Activated CD8-positive, alpha-beta memory T cell treated with anti-CD3 and anti-CD28 coated beads, Interleukin-2, amount 10 ng/mL, durations not matched to agents 7 days and 5 days (primary cell): ENCODE measurements at places on chromosomes 1 and 21. TPM values are rescaled to one million over a fixed set of nuclear protein-coding genes. Genes with fewer than 3 reads are reported as not detected.

DNA sequence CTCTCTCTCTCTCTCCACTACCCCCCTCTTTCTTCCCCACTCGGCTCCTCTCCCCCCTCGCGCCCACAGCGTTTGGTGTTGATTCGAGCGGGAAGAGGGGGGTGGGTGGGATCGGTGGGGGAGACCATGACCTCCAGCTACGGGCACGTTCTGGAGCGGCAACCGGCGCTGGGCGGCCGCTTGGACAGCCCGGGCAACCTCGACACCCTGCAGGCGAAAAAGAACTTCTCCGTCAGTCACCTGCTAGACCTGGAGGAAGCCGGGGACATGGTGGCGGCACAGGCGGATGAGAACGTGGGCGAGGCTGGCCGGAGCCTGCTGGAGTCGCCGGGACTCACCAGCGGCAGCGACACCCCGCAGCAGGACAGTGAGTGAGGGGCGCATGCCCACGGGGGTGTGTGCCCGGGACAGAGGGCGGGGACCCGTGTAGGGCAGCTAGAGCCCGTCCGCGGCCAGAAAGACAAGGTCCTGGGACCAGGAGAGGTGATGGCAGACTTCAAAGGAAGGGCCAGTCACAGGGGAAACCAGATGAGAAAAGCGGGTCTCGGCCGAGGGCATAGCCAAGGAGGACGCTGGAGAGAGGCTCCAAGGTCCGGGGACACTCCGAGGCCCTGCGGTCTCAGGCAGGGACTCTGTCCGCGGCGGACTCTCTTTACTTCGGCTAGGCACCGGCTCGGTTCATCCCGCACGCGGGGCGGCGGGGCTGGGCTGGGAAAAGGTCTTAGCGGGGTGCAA lies at the start of gene PRRX1:
Gene PRRX1, plus strand, starts transcription at position 39 of the 735 bp plus-strand sequence. Its CDS starts 88 bp downstream, at position 127.
- peaks cover 23% of the 10 kb centered on the region for H3K4me1 ChIP-seq
- H3K36me3 ChIP-seq = no peaks in the 10 kb centered on the region
- H3K27ac ChIP-seq = peak within 1 kb of the TSS; percentile 32

Gene FOXD3
- total RNA-seq = not detected

- H3K4me3 ChIP-seq = no peak overlapping the region
- no peaks in the 10 kb centered on the region for H3K36me3 ChIP-seq
- no peak overlapping the region for H3K27ac ChIP-seq
- no peak for DNase-seq
- H3K27me3 ChIP-seq = no peaks in the 10 kb centered on the region
Observed at GRCh38 chr1:68954841-68955240, 458.0 kb upstream of the DEPDC1 start.

- peaks cover 77% of the 10 kb centered on the region for H3K27me3 ChIP-seq
- H3K4me3 ChIP-seq = no peak overlapping the region
- peaks cover 15% of the 10 kb centered on the region for H3K4me1 ChIP-seq
- no peak overlapping the region for H3K27ac ChIP-seq
- no peak for DNase-seq
- H3K36me3 ChIP-seq = no peaks in the 10 kb centered on the region
Observed at GRCh38 chr1:15152318-15153183, 996 bp upstream of the TMEM51 start.

Gene LCE1D
- not detected for total RNA-seq

DNA sequence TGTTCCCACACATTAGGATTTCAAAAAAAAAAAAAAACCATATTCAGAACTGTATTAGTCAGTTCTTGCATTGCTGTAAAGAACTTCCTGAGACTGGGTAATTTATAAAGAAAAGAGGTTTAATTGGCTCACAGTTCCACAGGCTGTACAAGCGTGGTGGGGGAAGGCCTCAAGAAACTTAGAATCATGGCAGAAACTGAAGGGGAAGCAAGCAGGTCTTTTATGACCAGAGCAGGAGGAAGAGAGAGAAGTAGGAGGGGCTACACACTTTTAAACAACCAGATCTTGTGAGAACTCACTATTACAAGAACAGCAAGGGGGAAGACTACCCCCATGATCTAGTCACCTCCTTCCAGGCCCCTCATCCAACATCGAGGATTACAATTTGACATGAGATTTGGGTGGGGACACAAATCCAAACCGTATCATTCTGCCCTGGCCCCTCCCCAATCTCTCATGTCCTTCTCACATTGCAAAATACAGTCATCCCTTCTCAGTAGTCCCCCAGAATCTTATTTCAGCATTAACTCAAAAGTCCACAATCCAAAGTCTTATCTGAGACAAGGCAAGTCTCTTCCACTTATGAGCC lies 51.8 kb downstream of the POU2F1 start:
- H3K4me1 ChIP-seq = peaks cover 28% of the 10 kb centered on the region
- H3K27ac ChIP-seq = no peak overlapping the region
- DNase-seq = no peak
- H3K36me3 ChIP-seq = peaks cover 3% of the 10 kb centered on the region

Gene NBPF19
- total RNA-seq = 27.8 TPM

Gene LCE3A
- not detected for total RNA-seq

Gene YY1AP1
- total RNA-seq = 74.2 TPM

DNA sequence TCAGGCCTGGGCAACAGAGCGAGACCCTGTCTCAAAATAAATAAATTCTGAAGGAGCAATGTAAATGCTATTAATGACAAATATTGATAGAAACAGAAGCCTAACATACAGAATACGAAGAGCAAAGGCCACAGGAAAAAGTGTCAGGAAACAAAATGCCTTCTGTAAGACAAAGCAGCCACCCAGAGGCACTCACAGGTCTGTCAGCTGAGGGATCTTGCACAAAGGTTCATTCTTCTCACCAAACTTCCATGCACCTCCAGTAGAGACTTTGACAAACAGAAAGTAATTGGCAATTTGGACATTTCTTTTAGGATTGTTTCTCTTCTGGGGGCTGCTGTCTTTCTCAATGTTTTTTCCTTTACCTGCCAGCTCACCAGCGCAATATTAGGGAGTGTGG lies 1.2 kb upstream of the ALDH9A1 start:
- no peak overlapping the region for H3K4me3 ChIP-seq
- H3K27ac ChIP-seq = no peak overlapping the region
- H3K36me3 ChIP-seq = peaks cover 12% of the 10 kb centered on the region
- peaks cover 24% of the 10 kb centered on the region for H3K4me1 ChIP-seq
- H3K27me3 ChIP-seq = no peaks in the 10 kb centered on the region

GRCh38 chr1:240800291-240800690 lies 188.3 kb upstream of the GREM2 start:
- DNase-seq = no peak
- H3K4me3 ChIP-seq = no peak overlapping the region
- no peaks in the 10 kb centered on the region for H3K36me3 ChIP-seq

Gene TMEM52
- total RNA-seq = not detected

DNA sequence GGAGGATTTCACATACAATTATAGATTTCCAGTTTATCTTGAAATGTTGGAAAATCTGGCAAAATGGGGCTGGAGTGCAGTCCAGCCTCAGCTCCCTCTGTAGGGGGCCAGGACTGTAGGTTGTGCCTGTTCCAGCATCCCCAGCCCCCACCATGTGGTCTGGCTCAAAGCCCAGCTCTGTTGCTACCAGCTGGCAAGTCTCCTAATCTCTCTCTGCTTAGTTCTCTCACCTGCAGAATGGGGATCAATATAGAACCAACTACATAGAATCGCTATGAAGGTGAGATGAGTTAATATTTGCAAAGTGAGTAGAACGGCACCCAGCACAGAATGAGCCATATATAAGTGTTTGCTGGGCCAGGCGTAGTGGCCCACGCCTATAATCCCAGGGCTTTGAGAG lies 50.0 kb upstream of the TARDBP start:
- H3K27ac ChIP-seq = no peak overlapping the region
- H3K27me3 ChIP-seq = peaks cover 25% of the 10 kb centered on the region
- DNase-seq = no peak
- H3K4me3 ChIP-seq = no peak overlapping the region
- no peaks in the 10 kb centered on the region for H3K36me3 ChIP-seq

Gene CACHD1
- 0.06 TPM for total RNA-seq

DNA sequence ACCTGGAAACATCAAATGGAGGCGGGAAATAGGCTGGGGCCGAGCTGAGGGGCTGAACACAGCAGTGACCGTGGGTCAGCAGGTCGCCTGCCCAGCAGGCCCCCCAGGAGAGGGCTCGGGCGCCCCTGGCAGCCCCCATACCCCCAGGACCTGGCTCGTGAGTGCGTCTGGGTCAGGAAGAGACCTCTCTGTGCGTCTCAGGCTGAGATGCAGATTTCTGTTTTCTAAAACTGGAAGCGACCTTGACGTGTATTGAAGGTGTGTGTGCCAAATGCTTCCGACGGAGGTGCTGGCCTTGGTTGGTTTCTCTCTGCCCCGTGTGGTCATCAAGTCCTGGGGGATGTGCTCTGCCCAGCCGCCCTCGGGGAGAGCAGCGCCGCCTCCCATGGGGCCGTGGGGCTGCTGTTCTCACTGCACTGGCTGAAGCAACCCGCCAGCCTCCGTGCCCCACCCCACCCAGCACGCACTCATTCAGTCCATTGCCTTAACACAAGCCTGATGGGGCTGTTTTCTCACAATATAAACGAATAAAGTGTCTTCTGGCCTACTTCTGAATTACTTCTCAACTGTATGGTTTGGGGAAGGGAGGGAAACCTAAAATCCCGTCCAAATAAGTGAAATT lies 7.4 kb downstream of the PEX10 start:
- no peak for DNase-seq
- H3K36me3 ChIP-seq = peaks cover 31% of the 10 kb centered on the region
- H3K27me3 ChIP-seq = no peaks in the 10 kb centered on the region
- peak overlapping the region; percentile 3 for H3K27ac ChIP-seq
- H3K4me3 ChIP-seq = no peak overlapping the region

- no peaks in the 10 kb centered on the region for H3K27me3 ChIP-seq
- H3K27ac ChIP-seq = peak overlapping the region; percentile 96
- peaks cover 39% of the 10 kb centered on the region for H3K36me3 ChIP-seq
- DNase-seq = no peak
Observed at GRCh38 chr1:30746212-30747032, 11.2 kb downstream of the LAPTM5 start.

Gene MTF2
- total RNA-seq = 75.7 TPM

DNA sequence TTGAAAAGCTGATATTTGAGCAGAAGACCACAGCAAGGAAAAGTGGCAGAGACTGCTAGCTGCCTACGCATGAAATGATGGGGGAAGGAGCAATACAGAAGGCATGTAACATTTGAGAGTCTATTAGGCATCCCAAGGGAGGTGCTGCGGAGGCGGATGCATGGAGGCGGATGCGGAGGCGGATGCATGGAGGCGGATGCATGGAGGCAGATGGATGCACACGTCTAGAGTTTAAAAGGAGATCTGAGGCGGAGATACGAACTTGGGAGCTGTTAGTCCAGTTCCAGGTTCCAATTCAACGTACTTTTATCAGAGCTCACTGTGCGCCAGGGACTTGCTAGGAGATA lies 744 bp upstream of the DDX20 start:
- peak overlapping the region; percentile 95 for H3K27ac ChIP-seq
- peak overlapping the region; percentile 90 for H3K4me3 ChIP-seq
- H3K36me3 ChIP-seq = peaks cover 12% of the 10 kb centered on the region
- peaks cover 41% of the 10 kb centered on the region for H3K4me1 ChIP-seq

Gene TDRD10
- total RNA-seq = not detected

DNA sequence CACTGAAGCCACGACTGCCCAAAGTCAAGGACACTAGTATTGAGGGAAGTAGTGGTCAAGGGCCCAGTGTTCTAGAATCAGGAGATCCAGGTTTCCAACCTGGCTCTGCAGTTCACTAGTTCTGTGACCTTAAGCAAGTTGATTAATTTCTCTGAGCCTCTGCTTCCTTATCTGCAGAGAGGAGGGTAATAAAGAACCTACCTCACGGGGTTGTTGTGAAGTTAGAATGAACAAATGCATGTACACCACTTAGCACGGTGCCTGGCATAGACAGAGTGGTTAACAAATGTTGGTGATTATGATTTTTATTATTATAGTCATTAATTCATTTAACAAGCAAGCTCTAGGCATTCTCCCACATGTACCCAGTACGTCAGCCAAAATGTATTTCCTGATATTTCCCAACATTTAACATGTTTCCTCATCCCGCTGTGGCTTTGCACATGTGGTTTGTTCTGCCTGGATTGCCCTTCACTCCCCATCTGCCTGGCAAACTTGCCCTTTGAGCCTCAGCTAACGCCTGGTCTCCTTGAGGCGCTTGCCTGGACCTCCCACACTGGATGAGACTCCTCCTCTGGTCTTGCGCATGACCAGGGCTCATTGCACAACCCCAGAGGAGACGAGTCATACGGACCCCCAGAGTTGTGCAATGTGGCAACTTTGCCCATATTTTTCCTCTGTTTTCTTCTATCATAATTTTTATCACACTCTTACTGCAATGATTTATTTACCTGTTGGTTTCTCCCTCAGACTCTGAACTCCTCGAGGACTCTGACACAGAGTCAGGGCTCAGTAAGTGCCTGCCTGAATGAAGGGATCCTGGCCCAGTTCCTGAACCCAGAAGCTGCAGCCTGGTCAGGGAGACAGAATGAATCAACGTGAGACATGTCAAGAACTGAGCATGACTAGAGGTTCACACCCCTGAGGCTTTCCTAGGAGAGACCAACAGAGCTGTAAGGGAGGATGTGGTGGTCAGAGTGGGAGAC lies 20.7 kb upstream of the MFSD2A start:
- no peaks in the 10 kb centered on the region for H3K36me3 ChIP-seq
- H3K4me3 ChIP-seq = no peak overlapping the region
- H3K27ac ChIP-seq = no peak overlapping the region
- no peak for DNase-seq

GRCh38 chr1:61487801-61488200 lies 237.1 kb downstream of the TM2D1 start:
- DNase-seq = no peak
- H3K4me1 ChIP-seq = no peaks in the 10 kb centered on the region
- no peaks in the 10 kb centered on the region for H3K36me3 ChIP-seq
- H3K27ac ChIP-seq = no peak overlapping the region
- peaks cover 10% of the 10 kb centered on the region for H3K27me3 ChIP-seq
- H3K4me3 ChIP-seq = no peak overlapping the region

DNA sequence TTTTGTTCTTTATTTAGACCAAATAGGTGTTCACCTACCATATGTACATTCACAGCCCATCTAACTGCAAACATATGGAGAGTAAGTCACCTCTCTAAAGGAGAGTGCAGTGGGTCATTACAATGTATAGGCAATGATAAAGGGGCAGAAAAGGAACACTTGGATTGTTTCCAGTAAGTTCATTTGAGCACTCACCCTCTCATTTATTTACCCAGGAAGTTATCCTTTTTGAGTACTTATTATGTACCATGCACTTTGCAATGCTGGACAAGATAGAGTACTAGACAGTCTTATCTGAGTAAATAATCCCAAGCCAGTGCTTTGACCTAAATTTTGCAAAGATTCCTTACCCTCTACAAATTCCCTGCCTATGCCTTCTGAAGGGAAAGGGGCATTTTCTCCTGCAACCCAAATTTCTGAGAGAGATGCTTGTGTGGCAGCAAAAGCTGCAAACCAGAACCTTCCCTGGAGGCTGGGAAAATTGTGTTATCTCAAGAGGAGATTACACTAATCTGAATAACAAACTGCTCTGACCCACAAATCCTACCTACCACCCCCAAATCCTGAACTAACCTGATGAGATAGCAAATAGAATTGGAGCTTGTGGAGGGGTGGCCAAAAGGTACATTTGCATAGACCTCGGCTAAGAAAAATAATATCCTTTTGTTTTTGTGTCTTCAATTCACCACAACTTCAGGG lies 18.6 kb upstream of the RGS8 start:
- H3K4me1 ChIP-seq = no peaks in the 10 kb centered on the region
- no peak overlapping the region for H3K27ac ChIP-seq
- no peak overlapping the region for H3K4me3 ChIP-seq
- no peak for DNase-seq
- H3K36me3 ChIP-seq = no peaks in the 10 kb centered on the region
